HT1080 (cell line): ENCODE measurements at places on chromosomes 1 and 21. TPM values are rescaled to one million over a fixed set of nuclear protein-coding genes. Genes with fewer than 3 reads are reported as not detected.

- DNase-seq, result no peak
Measured at GRCh38 chr1:50419907-50420677, 3.2 kb downstream of the DMRTA2 start.

GRCh38 chr1:55560266-55560665 lies 345.1 kb upstream of the USP24 start:
- no peak for DNase-seq

DNA sequence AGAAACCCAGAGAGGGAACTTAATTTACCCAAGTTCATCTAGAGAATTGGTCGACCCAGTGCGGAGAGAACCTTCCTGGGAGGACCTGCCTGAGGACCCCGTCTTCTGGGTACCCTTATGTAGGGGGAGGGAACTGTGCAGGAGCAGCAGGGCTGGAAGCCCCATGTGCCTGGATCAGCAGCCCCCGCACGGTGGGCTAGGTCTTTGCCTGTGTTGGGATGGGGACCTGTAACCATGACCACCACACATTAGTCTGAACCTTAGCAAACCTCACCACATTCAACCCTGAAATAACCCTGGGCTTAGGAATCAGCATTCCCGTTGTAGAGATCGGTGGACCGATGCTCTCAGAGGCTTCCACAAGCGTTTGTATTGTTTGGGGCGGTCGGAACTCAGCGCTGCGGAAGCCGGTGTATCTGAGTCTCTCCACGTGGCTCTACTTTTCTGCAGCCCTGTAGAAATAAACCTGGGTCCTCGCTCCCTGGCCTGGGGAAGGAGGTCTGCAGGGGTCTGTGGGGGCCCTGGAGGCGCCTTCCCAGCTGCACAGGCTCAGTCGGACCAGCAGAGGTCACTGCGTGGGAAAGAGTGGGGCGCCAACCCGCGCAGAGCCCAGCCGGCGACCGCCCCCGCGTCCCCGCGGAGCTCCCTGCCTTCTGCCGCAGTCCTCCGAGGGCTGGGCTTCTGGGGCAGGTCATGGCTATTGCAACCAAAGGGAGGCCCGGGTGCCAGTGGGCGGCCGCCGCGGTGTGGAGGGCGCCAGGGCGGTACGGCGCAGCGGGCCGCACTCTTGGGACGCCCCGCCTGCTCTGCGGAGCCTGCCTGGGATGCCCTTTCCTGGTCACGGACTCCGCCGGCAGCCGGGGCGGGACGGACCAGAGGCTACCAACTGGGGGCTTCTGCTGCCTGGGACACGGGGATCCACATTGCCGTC lies 36.2 kb upstream of the KCNA10 start:
- no peak for DNase-seq

DNA sequence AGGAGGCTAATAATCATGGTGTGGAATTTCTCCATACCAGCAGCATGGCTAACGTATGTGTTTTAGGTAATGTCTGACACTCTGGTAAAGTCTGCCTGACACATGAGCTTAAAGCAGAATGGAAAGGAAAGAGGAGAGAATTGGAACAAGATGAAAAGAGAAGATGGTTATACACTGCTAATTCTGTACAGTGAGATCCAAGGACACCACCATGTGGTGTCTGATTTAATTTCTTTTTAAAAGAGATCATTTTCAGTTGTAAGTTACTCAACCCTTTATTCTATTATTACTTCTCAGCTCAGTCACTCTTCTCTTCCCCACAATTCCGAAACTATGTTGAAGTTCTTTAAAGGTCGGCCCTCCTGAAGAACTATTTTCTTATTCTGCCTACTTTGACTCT lies 15.6 kb downstream of the PRKAB2 start:
- no peak for DNase-seq

DNA sequence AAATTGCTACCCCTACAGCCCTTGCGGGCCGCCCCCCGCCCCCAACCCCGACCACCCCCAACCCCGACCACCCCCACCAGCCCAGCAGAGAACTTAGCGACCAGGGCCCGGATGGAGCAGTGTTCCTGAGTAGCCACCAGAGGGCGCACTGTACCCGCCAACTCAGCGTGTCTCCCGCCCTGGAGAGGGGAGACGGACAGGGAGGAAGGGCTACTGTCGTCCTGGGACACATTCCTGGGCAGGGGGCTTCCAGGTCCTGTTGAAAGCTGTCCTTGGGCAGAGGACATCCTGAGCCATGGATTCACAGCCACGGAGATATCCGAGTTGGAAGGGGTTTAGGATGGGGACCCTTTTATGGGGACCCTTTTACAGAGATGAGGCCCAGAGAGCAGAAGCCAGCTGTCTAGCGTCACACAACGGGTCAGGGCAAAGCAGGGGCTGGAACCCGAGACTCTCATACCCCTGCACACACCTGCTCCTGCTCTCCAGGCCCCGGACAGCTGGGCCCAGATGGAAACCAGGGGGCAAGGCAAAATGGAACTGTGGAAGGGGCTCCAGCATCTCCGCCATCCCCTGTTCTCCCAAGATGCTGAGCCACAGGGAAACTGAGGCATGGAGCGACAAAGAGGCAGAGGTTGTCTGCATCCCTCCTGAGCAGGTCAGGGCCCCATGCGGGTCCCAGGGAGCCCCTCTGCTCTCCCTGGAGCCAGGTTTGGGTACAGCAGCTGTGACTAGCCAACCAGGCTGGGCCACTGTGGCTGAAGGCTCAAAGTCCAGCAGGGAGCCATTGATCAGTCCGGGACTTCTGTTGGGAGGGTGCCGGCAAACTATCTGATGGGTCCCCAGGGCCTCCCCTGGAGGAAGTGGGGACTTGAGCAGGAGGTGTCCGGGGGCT lies 25.0 kb upstream of the LAPTM5 start:
- peak; percentile 55 for DNase-seq

GRCh38 chr1:41675401-41675800 lies 190.9 kb upstream of the EDN2 start:
- DNase-seq, result no peak

- DNase-seq, result no peak
Measured at GRCh38 chr1:143736562-143736961, 235.2 kb downstream of the FAM72C start.

- no peak for DNase-seq
Measured at GRCh38 chr1:236645016-236645680, 40.8 kb upstream of the HEATR1 start.

DNA sequence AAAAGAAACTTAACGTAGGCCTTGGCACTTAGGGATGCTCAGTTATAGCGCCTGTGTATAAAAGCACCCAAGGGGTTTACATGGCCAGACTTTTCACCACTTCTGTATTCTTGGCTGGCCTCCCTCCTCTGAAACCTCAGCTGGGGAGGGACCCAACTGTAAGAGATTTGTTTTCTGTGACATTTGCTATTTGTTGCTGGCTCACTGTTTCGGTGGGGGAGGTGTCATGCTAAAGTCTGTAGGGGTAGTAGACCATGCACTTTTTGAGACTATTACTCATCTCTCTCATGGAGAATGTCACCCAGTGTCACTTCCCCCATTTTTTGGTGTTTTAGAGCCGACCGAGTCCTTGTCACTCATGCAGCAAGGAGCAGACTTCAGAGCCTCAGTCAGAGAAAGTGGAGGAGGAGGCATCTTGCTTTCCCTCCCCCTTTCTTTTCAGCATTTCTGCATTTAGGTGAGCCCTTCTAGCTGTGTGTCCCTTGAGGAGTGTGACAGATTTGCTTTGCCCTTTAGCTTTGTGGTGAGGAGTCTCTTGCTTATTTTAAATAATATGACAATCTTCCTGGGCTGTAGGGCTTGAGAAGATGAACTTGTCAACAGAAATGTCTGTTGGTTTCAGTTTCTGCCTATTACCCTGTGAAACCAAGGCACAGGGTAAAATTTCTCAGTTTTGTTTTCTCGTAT lies 160.1 kb downstream of the FASLG start:
- DNase-seq, result no peak

GRCh38 chr1:43592051-43592665 lies 57.8 kb upstream of the KDM4A start:
- no peak for DNase-seq

GRCh38 chr1:41383094-41383852 lies 22.0 kb downstream of the FOXO6 start:
- DNase-seq, result peak; percentile 73

GRCh38 chr1:213380865-213381264 lies 329.8 kb downstream of the RPS6KC1 start:
- DNase-seq, result no peak

DNA sequence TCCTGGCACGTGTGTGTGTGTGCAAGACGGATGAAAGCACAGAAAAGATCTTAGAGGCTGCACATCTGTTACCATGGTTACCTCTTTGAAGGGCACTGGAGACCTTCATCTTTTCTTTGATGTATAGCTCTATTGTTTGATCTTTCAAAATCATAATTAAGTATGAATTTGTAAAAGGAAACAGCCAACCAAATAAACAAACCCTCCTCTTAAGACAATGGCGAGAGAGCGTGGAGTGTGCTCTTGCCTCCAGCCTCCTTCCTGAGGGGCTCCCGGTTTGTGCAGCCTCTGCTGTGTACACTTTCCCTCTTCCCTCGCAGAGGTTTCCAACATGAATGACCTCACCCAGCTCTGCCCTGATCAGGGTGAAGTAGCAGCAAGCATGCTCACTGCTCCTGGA lies 27.9 kb downstream of the CACNA1S start:
- no peak for DNase-seq

DNA sequence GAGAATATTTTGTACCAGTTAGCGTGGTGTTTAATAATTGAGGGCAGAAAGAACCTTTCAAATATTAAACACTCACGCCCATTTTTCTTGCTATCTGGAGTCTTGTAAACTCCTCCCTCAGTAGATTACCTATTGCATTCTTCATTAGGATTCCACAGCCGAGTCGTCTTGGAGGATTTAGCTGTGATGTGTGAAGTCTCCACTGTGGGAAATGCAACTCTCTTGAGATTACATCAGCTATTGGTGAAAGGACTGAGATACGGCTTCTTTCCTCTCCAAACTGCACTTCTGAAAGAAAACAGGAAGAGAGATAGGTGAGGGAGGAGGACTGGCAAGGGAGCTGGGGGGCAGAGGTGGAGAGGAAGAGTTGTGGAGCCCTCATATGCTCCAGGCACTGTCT lies 36.1 kb downstream of the ACTA1 start:
- no peak for DNase-seq

AMY2A gene
- not detected in 2 replicates for total RNA-seq

LAMC1 gene
- 130 and 139 TPM in 2 replicates for total RNA-seq

SAMD11 gene
- 0.37 and 0.50 TPM in 2 replicates for total RNA-seq

MPZ gene
- total RNA-seq, result 1.4 and 2.2 TPM in 2 replicates

FMO1 gene
- total RNA-seq, result not detected in 2 replicates

HCRTR1 gene
- total RNA-seq, result not detected in 2 replicates
